Activated CD4-positive, CD25-positive, alpha-beta regulatory T cell (primary cell): ENCODE measurements at places on chromosomes 12 and 14.

DNA sequence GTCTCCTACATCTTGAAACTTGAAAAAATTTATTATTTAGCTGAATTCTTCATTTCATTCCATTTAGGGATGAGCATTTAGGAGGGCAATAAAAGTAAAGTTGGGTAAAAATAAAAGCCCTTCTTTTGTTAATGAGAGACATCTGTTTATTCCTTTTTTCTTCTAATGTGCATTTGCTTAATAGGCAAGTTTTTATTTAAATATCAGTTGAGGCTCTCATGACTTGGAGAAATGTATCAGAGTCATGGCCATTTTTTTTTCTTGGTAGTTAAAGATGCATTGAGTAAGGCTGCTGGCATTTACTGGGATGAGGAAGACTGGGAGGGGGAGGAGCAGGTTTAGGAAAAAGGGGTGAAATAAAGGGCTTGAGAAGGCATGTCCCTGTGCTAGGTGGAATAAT lies 609.9 kb upstream of the TMEM132C start:
- no peak for DNase-seq

- DNase-seq: no peak
Observed at GRCh38 chr14:71163050-71163841, 256.0 kb downstream of the PCNX1 start.

DNA sequence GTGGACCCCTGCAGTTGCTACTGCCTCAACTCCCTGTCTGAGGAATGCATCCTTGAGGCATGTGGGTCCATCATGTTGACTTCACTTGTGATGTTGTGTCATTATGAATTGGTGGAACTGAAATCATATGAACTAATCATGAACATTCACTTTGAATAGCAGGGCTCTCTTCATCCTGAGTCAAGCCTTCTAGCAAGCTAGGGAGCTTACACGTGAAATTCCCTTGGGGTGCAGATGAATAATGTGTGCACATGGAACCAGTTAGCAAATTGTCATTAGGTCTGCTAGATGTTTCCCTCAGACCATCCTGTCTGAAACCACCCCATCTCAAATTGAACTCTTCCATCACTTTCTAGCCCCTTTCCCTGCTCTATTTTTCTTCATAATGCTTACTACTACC lies 3.6 kb downstream of the COQ6 start:
- DNase-seq: no peak

DNA sequence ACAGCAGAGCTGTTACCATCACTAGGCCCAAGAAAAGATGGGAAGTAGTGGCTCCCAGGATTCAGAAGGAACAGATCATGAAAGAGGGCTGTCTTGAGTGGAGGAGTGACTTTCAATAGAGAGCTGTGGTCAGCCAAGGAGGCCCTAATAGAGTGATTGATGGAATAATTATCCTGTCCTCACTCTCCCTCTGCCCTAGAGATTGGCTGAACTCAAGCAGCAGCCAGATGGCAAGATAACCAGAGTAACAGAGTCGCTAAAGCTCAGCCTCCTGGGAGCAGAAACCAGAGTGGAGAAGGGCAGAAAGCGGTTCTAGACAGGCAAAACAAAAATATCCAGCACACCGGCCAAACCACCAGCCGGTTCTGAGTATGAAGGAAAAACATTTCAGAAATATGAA lies 23.1 kb downstream of the GMFB start:
- DNase-seq: no peak

DNA sequence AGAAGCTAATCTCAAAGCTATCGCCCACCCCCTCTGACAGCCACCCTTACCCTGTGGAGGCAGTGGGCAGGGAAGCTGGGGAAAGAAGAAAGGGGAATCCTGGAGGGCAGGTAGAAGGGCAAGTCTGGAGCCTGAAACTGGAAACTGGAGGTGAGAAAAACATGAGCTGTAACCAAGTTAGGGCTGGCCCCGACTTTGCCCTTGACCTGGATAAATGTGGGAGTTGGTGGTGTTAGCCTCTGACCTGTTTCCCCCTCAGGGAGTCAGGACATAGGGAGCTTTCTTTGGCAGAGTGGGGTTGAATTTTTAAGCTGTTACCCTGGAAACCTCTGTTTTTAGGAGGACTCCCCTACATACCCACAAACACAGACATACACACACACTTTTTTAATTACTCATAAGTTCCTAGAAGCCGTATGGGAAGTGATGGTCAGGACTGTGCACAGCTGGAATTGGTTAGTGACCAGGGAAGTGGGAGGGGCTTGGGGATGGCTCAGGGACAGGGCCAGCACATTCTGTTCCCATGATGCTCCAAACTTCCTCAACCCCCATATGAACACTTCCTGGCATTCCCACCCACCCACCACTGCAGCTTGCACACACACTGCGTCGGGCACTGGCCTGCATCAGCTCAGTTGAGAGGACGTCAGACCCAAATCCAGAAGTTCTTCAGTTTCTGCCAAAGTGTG lies 5.0 kb upstream of the MMP19 start:
- DNase-seq: no peak

DNA sequence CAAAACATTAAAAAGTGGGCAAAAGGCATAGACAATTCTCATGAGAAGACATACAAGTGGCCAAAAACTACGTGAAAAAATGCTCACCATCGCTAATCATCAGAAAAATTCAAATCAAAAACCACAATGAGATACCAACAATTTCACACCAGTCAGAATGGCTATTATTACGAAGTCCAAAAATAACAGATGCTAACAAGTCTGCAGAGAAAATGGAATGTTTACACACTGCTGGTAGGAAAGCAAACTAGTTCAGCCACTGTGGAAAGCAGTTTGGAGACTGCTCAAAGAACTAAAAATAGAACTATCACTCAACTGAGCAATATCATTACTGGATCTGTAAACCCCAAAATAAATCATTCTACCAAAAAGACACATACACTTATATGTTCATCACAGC lies 76.2 kb downstream of the PRKD1 start:
- no peak for DNase-seq

DNA sequence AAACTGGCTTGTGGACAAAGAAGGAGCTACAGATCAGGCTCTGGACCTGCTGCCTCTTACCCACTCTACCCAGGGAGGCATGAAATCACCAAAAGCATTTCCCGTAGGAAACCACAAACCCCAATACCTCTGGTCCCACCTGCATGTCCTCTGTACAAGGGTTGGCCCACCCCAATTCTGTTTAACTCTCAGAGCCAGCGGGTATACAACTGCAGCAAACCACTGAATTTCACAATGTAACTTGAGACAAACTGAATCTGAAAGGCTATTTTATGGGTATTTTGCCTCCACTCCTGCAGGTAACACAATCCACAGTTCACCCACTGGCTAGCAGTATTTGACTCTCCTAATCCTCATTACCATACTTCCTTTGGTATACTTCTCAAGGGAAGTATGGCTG lies 16.5 kb downstream of the SIX1 start:
- DNase-seq: no peak

- DNase-seq: no peak
Observed at GRCh38 chr12:2959505-2960389, 550 bp downstream of the TEAD4 start.

DNA sequence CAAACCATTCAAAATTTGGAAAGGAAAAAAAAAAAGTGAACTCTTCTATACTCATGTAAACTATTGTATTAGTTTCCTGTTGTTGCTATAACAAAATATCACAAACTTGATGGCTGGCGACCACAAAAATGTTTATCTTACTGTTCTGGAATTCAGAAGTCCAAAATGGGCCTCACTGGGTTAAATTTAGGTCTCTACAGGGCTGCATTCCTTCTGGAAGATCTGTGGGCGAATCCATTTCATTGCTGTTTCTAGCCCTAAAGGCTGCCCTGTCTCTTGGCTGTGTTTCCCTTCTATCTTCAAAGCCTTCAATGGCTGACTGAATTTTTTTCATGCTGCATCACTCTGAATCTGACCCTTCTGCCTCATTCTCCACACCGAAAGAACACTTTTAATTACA lies 105.1 kb upstream of the NAV3 start:
- DNase-seq: no peak

GRCh38 chr12:29216797-29217575 lies 67.9 kb downstream of the FAR2 start:
- no peak for DNase-seq

- no peak for DNase-seq
Observed at GRCh38 chr14:86625637-86626036, 1095.7 kb downstream of the FLRT2 start.

DNA sequence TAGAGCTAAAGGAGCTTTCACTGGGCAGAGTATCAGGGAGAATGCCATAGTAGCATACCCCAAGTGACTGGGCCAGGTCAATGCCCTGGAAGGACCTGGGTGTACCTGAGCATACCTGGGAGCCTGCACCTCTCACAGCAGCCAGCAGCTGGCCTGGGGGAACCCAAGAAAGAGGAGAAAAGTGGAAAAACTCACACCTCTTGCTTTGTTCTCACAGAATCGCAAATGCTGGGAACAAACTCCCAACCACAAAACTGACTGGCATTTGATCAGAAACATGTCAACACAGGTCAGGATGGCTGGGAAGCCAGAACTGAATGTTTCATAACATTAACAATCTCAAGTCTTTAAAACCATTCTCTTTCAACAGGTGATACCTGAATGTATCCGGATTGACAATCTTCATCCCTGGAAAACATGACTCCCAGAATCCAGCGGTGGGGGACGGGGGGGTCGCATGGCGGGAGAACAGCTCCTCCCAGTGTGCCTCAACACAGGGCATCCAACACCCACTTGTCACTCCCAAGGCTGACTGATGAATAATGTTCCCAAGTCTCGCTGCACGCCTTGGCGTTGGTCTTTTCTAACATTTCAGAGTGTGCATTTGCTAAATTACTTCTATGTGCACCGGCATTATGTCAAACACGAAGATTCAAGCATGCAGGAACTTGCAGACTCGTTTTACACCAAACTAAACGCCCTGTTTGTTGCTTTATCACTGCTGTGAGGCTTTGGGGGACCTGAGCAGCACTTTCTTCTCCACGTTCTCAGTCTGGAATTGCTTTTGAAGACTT lies 7.9 kb downstream of the FOXN3 start:
- DNase-seq: no peak

DNA sequence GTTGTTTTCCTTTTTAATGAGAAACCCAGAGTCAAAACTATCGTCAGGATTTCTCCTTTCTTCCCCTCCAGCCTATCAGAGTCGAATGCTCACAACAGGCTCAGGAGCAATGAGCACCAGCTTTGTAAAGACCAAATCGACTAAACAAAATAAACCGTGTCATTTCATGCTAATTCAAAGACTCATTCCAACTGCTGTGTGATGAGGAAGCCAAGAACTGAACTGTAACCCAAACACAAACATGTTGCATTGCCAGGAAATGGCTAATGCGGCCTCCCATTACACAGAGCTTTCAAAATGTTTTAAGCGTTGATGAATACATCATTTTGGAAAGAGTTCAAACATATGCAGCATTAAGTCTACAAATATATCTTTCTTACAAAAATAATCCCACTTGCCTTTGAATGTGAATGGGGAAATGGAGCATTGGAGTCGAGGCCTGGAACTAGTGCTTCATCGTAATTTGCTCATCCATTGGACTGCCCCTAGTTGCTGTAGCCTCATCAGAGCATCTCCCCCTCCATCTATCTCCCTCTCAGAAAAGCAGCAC lies 349.5 kb downstream of the GXYLT1 start:
- no peak for DNase-seq

DNA sequence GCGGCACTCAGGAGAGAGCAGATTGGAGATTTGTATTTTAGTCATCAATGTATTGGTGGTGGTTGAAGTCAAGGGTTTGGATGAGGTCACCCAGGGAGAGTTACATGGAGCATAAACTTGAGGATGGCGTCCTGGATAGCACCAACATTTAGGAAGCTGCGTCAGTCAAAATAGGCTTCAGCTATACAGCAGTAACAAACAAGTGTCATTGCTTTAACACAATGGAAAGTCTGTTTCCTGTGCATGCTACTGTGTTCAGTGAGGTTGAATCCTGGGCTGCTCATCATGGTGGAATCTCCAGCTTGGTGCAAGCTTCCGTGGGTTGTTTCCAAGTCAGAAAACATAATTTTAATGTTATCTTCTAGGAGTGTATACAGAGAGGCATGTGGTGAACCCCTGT lies 180.4 kb downstream of the CFAP54 start:
- DNase-seq: no peak

GRCh38 chr14:79009286-79009685 lies 839.1 kb downstream of the NRXN3 start:
- DNase-seq: no peak

GRCh38 chr14:36521598-36522345 lies 1.7 kb upstream of the NKX2-1 start:
- DNase-seq: no peak

- no peak for DNase-seq
Observed at GRCh38 chr12:110015132-110015531, 15.9 kb downstream of the ANKRD13A start.

- no peak for DNase-seq
Observed at GRCh38 chr14:63342371-63342770, 23.6 kb upstream of the GPHB5 start.

- DNase-seq: no peak
Observed at GRCh38 chr12:18753481-18754123, 15.7 kb downstream of the CAPZA3 start.

DNA sequence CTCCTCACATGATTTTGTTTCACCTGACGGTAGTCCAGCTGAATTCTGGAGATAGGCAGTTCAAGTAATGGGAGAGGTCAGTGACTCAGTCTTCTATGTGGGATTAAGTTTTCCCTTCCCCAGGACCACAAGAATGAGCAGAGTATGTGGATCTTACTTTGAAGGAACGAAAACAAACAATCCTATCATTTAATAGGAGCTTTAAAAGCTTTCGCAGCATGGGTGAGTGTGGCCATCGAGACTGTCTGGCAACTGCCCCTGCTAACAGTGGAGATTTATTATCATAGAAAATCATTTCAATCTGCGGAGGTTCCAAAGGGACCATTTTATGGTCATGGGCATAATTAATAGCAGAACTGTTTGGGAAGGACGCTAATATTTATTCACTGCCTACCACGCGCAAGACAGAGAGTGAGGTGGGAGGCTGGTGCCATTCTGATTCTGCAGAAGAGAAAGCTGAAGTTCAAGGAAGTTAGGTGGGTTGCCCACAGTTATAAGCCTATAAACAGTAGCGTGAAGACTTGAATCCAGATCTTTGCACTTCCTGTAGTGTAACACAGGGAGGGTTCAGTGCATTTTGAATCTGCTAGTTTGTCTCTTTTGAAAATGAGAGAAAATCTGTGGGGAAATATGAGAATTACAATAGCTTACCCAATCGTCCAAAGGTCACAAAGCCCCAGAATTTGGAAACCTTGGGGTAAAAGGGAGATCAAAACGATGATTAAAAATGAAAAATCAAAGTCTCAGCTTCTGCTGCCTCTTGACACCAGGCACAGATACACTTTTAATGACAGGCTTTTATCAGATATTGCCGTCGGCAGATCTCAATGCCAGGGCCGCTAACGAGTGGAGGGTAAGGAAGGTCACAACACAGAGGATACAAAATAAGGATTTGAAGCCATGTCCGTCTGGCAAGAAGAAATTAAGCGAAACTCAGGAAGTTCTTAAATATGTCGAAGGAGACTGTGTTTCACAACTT lies 209.6 kb downstream of the CRADD start:
- no peak for DNase-seq

DNA sequence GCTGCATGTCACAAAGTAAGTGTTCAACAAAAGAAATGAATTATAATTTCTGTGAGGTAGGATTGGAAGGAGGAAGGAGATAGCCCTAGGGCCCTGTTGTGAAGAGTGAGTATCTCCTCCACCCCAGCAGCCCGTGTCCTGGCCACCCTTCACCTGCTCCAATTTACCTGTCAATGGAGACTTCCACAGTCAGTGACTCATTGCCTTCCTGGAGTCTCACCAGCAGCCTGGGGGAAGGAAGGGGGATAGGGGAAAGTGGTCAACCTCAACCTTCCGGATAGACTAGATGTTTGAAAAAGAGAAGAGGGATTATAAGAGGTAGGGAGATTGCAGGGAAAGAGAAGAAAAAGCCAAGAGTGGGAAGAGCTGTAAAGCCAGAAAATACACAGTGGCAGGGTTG lies 9.2 kb downstream of the STAT2 start:
- DNase-seq: no peak

GRCh38 chr14:50619569-50620141 lies 48.5 kb downstream of the SAV1 start:
- no peak for DNase-seq
